ENCODE measurements at places on chromosomes 1 and 21.

DNA sequence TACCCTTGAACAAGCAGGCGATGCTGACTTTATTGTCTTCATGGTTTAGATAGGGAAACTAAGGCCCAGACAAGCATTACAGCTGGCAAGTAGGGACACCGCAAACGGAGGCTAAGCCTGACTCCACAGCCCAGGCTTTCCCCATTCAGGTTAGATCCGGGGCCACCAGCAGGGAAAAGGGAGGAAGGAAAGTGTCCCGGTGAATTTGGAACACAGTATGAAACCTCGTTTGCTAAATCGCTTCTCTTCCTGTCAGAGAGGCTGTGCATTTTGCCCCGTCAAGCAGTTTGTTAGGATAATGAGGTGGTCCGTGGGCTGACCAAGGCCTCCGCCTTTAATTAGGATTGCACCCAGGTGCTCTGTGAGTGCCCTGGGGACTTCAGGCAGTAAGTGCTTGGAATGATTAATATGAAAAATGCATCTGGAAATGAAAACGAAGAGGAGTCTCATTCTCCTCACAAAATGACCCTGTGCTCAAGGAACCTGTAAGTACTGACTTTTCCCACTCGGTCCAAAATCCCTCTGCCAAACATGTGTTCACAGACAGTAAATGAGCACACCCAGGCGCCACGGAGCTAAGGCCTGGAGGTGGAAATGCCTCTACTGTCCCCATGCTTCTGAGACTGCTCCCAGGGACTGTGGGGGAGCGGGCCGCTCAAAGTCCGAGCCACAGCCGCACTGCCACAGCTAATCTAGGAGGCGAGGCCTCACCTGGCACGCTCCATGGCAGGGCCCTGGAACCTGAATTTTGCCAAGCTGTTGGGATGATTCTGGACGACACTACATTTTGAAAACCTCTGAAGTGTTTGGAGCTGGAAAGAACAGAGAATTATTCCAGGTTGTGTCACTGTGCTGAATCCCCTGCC is 234.1 kb downstream of the SDCCAG8 start:
- no peak for DNase-seq

DNA sequence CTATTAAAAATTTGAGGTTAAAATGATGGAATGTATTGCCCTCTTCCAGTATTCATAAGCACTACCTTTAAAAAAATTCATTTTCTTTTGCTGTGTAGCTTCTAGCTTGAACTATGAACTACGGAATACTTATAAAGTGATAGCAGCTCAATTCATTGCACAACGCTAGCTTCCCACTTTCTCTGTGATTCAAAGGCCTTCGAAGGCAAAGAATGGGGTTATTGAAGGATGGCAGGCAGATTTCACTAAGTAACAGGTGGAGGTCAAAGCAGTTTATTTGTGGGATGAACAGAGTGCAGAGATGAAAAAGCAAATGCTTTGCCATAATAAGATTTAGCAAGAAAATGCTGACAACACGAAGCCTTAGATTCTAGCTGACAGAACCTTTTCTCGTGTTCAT is 290.6 kb downstream of the NFIA start:
- no peak for DNase-seq

GRCh38 chr1:201176940-201177339 is 13.7 kb upstream of the IGFN1 start:
- no peak for DNase-seq

DNA sequence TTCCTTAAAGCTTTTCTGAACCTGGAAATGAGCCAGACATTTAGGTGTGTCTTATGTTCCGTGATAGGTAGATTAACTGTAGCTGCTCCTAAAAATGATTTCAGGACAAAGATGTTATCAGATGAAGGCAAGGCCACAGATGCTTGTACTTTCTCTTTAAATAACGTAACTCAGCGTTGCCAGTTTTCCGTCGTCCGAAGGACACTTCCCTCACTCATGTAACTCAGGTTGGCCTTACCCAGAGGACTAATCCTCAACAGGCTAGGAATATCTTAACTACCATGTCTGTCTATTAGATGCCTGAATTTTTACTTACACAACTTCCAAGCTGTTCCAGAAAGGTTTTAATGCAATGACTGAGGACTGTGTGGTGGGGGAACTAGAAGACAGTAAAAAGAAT is 35.4 kb upstream of the FAM89A start:
- DNase-seq: no peak

DNA sequence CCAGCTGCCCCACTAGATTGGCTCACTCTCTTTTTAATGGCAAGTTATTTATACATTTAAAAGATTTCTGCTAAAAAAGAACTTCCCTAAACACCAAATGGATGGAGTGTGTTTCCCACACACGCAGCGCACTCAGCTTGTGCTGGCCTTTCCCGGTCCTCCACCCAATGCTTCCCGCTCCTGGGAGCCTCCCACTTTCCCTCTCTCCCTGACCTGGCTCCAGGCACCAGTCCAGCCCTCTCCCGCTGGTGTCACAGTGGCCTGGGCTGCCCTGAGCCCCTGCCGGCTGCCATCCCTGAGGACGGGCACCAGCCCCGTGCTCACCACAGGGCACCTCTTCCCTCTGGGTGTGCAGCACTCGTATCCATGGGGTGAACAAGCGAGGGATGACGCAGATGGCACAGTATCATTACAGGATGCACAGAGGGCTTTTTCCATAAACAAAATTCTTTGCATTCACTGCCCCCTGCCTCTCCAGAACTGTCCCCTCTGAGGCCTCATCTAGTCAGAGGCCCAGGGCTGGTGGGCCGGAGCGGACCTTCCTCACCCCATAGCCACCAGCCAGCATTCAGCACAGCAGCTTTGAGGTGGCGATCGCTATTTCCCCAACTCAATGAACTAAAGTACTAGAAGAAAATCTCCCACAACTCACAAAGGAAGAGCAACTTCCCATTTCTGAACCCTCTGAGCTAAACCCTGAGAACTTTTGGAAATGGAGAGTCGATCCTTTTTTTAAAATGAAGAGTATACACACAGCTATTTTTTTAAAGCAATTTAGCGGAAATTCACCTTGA is 68.5 kb downstream of the SLC37A1 start:
- DNase-seq: no peak

- no peak for DNase-seq
Measured at GRCh38 chr1:25945761-25946160, 39.5 kb upstream of the STMN1 start.

DNA sequence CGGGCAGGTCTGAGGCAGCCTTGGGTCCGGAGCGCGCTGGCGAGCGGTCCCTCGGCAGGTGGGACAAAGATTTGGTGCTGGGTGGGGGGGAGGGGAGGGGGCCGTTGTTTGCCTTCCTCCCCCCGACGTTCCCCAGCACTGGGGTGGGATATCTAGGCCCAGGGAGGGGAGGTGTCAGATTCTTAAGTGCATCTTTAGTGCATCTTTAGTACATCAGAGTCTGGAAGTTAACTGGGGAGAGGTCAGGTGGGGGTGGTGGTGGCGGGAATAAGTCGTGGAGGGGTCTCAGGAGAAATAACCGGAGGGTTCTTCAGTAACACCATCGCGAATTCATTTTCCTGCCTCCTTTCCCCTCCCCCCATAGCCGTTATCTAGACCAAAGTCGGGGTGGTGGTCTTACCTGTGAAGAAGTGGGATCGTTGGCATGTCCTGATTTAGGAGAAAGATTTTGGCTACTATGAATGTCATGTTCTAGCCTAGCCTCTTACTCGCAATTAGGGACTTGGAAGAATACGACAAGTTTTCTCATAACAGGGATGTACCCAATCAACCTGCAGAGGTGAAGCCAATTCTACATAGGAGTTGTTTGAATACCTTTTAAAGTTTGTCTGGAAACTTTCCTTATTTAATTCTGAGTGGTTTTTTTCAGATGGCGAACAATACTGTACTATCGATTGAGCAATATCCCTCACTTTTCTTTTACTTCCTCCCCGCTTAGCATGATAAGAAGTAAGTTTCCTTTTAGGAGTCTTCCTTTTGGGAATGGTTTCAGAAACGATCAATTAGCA is 886 bp downstream of the ZMYM4 start:
- DNase-seq: no peak

- DNase-seq: no peak
Measured at GRCh38 chr1:70666381-70667140, 255.5 kb downstream of the CTH start.

DNA sequence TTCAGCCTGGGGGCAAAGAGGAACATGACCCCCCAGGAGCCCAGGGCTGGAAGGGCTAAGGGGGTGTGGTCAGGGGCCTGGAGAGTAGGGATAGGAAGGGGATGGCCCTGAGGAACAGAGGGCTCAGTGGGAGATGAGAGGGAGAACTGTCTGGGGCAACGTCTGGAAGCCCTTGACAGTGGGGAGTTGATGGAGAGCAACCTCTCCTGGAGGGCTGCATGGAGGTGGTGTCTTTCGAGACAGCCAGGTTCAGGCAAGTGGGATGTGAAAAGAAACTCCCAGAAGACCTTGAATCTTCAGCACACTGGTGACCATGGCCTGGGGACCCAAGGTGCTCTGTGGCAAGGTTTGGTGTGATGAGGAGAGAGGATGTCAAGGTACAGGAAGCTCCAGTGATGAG is 54.2 kb upstream of the RUNX3 start:
- no peak for DNase-seq

GRCh38 chr1:13851726-13852125 is 151.7 kb downstream of the PRDM2 start:
- DNase-seq: no peak

GRCh38 chr21:39867198-39867650 is at the start of gene PCP4:
Gene PCP4 (plus strand): TSS chr21:39867438. CDS start chr21:39867502, 64 bp downstream.
- DNase-seq: peak; percentile 25

DNA sequence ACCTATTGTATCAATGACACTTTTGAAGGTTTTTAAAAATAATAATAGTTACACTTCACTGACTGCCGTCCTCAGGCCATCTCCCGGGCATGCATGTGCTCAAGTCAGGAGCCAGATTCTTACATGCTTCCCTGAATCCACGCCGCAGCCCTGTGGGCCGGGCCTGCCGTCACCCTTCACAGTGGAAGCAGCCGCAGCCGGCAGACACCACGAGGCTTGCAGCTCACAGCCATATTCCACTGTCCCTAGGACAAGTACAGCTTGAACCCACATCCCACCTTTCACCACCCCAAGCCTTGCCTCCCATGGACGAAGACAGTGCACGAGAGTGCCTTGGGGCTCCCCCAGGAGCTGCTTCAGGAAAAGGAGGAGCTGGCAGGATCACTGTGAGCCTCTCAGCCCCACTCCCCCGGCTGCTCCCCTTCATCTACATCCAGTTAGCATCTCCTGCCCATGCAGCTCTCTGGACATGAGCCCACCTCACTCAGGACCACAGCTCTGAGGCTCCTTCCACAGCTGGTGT is 77.2 kb downstream of the POFUT2 start:
- no peak for DNase-seq
